ENCODE measurements at places on chromosomes 16 and 17.

DNA sequence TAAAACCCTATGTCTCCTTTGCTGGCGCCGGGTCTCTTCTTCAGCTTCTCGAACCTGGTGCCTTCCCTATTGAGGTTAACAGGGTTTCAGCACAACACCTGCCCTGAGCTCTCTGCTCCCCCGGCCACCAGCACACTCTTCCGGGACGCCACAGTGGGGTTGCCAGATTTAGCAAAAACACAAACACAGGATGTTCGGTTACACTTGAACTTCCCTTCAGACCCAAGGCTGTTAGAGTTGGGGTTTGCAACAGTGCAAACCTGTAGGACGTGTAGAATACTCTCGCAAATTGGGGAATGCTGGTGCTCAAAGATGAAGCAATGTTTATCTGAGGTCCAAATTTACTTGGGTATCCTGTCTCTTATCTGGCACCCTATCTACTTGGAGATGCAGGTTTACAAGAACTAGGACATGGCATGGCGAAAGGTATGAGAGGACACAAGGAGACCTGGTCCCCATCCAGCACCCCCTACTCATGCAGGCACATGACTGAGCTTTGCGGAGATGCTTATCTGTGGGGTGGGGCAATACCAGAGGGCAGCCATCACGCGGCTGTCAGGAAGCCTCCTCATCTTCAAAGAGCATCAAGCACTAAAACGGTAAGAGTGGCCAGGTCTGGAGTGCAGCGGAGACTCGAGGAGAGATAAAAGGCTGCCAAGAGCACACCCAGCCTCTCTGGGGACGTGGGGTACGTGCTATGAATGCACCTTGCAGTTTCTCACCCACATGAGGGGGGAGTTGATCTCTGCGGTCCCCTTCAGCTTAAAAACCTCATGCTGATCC is 52.8 kb downstream of the SDK2 start:
- peak; percentile 69 for DNase-seq

- DNase-seq, result no peak
These were observed 20.7 kb downstream of the SLC47A1 start for GRCh38 chr17:19554393-19554792.

- no peak for DNase-seq
These were observed 76.1 kb downstream of the C17orf58 start for GRCh38 chr17:67920212-67920611.

- DNase-seq, result no peak
These were observed 63.6 kb upstream of the DOC2B start for GRCh38 chr17:245020-245419.

DNA sequence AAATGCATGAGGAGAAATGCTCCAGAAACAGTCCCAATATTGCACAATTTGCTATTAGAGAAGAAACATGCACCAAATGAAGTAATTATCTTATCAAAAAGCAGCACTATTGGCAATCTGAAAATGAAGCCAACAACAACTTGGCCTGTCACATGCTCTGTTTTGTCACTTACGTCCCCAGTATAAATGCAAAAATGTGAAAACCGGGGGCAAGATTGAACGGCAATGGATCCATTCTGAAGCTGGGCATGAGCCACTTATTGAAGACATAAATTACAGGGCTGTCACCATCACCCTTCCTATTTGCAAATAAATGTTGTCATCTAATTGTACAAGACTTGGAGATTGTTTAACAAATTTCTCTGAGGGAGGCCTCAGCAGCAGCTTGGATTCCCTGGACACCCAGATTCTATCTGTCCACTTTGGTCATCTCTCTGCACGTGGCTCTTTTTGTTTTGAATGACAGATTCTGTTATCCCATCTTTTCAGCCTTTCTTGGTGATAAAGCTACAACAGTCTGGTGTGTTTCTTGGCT is 180.2 kb upstream of the CDH5 start:
- DNase-seq, result no peak

DNA sequence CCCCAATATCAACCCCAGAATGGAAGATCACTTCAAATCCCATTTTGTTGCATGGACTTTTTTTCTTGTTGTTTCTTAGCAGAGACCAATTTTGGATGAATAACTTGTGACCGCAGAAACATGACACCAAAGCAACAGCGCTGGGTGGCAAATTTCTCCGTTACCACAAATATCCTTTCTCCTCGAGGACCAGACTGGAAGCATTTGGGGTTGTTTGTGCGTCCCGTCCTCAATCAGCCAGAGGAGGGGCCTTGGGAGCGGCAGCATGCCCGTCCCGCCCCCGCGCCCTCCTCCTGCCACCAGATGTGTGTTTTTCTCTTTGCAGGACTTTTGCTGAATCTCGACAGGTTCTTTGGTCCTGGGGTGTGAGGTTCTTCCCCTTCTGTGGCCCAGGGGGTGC is 282.5 kb upstream of the FOXF1 start:
- no peak for DNase-seq

GRCh38 chr16:57041182-57042156 is 50.9 kb upstream of the CPNE2 start:
- DNase-seq, result peak; percentile 82

- no peak for DNase-seq
These were observed 417.2 kb downstream of the HS3ST4 start for GRCh38 chr16:26108836-26109505.

DNA sequence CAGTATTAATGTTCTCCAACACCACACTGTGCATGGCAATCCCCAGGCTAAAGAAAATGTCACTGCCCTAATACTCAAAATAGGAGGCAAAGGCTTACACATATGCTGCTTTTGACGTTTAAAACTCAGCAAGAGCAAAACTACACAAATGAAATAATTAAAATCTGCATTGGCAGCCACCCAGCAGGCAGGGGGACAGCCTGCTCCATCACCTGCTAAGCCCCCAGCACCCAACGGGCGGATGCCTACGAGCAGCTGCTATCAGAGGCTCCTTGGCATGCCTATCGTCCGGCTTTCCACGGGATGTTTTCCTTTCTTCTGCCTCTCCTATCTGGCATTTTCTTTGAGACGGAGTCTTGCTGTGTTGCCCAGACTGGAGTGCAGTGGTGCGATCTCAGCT is 337.5 kb downstream of the SOX9 start:
- no peak for DNase-seq

DNA sequence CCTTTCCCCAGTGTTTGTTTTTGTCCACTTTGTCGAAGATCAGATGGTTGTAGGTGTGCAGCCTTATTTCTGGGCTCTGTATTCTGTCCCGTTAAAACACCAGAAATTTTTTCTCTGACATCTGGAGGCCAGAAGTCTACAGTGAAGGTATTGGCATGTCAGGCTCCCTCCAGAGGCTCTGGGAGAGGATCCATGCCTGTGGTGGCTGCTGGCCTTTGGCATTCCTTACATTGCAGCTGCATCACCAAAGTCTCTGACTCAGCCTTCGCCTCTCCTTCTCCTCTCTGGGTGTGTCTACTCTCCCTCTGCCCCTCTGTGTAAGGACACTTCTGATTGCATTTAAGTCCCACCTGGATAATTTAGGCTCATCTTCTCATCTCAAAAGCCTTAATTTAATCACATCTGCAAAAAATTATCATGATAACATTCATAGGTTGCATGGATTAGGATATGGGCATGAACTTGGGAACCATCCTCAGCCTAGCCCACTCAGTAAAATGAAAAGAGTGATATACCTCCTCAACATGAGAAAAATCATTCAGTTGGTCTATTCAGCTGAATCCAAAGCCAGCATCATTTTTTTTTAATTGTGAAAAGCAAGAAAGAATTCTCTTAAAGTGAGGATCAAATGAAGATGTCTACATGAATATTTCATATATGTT is 78.0 kb downstream of the MAP2K6 start:
- DNase-seq, result no peak

- no peak for DNase-seq
These were observed 33.0 kb downstream of the LYRM1 start for GRCh38 chr16:20933589-20933988.

DNA sequence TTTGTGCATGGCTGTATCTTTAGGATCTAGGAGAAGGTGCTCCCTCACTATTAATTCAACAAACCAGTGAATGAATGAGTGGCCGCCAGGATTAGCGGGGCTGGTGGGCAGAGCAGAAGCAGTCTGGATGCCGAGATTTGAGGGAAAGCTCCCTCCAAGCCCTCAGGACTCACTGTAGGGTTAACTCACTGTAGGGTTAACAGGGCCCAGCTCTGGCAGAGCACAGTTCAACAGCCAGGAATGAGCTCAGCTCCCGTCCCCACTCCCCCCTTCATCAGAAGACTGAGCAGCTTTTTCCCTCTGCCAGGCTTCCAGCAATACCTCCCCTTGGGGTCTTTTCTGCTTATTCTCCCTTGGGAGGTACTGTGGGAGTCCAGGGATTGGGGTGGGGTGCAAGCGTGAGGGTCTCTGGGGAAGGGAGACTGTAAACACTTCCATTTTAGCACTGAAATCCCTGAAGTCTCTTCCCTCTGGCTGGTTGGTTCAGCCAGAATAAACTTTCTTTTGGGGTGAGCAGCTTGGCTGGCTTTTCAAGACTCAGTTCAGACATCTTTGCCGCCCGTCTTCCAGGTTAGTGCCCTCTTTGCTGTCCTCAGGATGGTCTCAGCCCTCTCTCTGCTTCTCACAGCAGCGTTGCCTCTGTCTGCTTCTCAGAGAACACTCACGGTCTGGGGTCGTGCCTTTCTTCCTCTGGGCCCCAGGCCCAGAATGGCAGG is 53.7 kb upstream of the WSB1 start:
- DNase-seq, result no peak

- DNase-seq, result no peak
These were observed 13.4 kb upstream of the KATNB1 start for GRCh38 chr16:57722210-57722499.

- no peak for DNase-seq
These were observed 151.7 kb downstream of the ANKFN1 start for GRCh38 chr17:56305007-56305406.

- no peak for DNase-seq
These were observed at the start of gene METRNL for GRCh38 chr17:83079352-83079747. TSS of gene METRNL (plus strand) at chr17:83079609. CDS start at chr17:83079816, 207 bp downstream.

- DNase-seq, result no peak
These were observed 43.8 kb downstream of the RMI2 start for GRCh38 chr16:11389083-11389482.
